NCI-H226 (cell line): ENCODE measurements at places on chromosomes 1 and 21.

GRCh38 chr1:109425391-109426280, 612 bp downstream of the PSMA5 start:
- no peak for DNase-seq

- DNase-seq = no peak
Observed at GRCh38 chr1:221045842-221046831, 166.9 kb downstream of the HLX start.

GRCh38 chr1:237786066-237786719, 104.5 kb downstream of the ZP4 start:
- DNase-seq = no peak

DNA sequence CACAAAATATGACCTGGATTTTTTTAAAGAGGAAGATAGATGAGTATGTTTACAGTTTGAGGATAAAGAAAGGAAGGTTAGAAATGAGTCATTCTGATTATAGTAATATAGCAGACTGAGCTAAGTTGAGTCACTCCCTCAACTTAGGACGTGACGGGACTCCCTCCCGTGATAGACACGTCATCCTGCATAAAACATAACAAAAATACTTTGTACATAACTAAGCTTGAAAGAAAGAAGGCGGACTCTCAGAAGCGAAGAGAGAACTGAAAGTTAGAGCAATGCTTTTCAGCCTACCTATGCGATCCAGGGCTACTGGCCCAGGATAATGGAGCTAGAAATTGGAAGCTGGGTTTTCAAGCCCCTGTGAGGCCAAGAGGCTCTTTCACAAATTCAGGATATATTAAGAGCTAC, 53.0 kb upstream of the DESI2 start:
- DNase-seq = peak; percentile 93
